ENCODE measurements at places on chromosomes 4 and X.

- DNase-seq = no peak
These were observed 23.5 kb upstream of the CEP135 start for GRCh38 chr4:55925241-55925640.

- no peak for DNase-seq
These were observed 12.6 kb downstream of the NR0B1 start for GRCh38 chrX:30296408-30297254.

DNA sequence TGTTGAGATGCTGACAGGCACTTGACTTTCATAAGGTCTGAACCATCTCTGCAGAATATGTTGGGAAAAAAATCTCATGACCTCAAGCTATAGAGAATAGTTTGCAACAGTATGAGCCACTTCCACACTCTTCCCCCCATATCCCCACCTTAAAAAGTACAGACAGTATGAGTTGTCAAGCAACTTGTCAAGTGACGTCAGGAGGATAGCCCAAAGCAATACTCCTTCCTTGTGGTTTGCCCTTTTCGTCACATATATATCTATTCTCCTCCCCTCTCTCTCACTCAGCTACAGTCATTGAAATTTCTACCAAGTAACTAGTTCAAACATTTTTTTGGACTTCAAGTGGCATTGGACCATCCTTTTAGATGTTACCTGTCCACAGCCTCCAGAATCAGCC is 67.7 kb downstream of the MCF2 start:
- DNase-seq = no peak

GRCh38 chrX:41167888-41168287 is 82.6 kb downstream of the USP9X start:
- DNase-seq = no peak

GRCh38 chrX:41308884-41309647 is 24.9 kb upstream of the DDX3X start:
- DNase-seq = no peak

DNA sequence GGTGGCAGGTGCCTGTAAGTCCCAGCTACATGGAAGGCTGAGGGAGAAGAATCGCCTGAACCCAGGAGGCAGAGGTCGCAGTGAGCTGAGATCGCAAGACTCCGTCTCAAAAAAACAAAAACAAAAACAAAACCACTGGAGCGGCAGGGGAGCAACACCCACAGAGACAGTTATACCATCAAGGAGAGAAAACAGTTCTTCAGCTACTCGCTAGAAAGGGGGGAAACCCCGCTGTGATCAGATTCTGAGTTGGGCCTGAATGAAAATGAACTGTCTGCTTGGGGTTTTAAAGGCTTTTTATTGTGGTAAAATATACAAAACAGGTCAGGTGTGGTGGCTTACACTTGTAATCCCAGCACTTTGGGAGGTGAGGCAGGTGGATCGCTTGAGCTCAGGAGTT is 16.8 kb upstream of the IRAK1 start:
- DNase-seq = no peak

All from GM18507 (cell line).